ENCODE measurements at places on chromosomes 5 and 9.

GRCh38 chr5:134555223-134555889 is 29.9 kb downstream of the JADE2 start:
- no peak for DNase-seq

- DNase-seq, result no peak
These were observed 29.0 kb downstream of the SLC31A2 start for GRCh38 chr9:113179839-113180238.

DNA sequence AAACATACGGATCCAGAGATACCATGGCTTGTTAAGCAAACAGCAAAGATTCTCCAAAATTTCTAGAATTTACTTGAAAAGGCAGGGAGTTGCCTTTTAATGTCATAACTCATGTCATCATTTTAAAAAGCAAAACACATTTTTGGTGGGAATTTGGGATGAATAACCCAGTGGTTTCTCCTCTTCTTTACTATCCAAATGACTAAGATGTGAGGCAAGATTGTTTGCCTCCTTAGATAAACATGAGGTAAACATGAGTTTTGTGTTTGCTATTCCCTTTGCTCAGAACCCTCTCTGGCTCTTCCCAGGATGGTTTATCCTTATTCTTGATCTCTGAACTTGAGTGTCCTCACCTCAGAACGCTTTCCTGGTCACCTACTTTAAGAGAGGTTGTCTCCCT is 267.0 kb downstream of the EBF1 start:
- no peak for DNase-seq

GRCh38 chr9:1721196-1721595 is 294.0 kb upstream of the SMARCA2 start:
- no peak for DNase-seq

DNA sequence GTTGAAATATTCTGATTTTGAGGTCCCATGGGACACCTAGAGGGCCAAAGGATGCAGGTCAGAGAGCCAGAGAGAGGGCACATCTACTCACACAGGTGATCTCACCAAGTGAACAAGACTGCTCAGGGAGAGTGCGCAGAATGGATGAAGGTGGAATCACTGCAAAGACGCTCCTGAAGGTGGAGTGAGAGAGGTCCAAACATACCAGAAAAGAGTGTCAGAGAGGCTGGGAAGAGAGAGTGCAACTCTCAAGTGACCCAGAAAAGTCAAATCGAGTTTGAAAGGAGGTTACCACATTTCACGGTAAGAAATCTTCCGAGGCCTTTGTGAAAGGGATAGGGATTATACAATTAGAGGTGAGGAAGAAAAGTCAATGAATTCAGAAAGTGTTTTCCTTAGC is 173.4 kb downstream of the EPB41L4A start:
- no peak for DNase-seq

- DNase-seq, result no peak
These were observed 3.8 kb downstream of the NDUFA8 start for GRCh38 chr9:122155796-122156195.

DNA sequence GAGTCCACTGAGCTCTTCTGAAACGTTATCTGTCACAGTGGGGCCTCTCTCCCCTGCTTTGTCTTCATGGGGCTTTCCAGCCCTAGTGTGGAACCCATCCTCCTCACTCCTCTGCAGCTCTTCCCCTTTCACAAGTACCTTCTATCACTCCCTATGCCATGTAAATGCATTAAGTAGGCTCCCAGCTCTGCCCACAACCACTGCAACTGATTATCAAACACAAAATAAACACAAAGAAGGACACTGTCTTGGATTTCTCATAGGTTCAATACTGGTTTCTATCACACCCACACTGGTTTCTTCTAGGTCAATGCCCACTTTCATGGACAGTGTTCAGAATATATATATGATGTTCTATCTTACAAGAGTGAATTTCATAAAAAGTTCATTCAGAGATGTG is 139.4 kb downstream of the GNAQ start:
- no peak for DNase-seq

GRCh38 chr5:24530906-24531305 is 113.9 kb downstream of the CDH10 start:
- DNase-seq, result no peak

Measured in activated gamma-delta T cell (primary cell).